ENCODE measurements at places on chromosomes 1 and 21.

DNA sequence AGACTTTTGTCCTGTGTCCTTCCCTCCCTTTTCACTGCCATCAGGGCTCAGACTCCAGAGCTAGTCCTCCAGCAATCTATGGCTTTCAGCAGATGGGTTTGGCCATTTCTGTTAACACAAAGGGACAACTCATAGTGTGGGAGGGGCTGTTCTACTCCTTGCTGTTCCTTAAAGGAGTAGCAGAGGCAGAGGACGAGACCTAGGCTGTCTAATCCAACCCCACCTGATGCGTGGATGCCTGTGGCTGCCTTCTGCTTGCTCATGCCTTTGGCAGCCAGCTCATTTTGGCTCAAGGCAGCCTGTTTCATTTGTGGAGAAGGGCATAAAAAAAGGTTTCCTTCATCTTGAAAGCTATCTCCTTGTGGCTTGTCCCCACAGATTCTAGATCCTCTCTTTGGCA, 27.0 kb downstream of the MFSD2A start:
- no peak for DNase-seq

DNA sequence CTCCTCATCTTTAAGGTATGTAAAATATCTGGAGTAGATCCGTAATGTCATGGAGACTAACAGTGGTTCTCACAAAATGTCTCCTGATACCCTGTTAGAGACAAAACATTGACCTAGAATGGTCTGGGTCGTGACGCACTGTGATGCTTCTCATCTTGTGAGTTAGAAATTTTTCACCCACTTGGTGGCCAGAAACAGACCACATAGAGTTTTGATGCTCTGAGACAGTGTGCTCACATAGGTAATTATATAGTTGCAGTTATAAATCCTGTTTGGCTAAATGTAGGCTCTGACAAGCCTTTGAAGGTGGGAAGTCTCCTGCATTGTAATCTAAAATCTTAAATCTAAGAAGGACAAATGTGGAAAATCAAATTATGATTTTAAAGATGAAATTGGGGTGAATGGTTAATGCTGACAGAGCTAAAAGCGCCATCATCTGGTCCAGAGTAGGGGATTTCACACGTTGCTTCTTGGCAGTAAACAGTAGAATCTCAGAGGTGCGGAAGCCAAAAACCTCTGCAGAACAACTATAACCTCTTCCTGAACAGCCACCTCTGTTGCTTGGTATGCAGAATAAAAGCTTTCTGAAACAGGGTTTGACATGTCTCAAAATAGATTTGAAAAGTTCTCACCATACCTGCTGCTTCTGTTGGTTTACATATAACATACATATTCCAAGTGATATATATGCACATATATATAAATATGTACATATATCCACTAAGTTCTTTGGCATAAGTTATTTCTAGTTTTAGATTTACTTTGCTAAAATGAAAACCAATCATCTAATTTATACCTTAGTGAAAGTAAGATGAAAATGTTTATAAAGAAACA, 17.1 kb downstream of the RPAP2 start:
- DNase-seq, result no peak

DNA sequence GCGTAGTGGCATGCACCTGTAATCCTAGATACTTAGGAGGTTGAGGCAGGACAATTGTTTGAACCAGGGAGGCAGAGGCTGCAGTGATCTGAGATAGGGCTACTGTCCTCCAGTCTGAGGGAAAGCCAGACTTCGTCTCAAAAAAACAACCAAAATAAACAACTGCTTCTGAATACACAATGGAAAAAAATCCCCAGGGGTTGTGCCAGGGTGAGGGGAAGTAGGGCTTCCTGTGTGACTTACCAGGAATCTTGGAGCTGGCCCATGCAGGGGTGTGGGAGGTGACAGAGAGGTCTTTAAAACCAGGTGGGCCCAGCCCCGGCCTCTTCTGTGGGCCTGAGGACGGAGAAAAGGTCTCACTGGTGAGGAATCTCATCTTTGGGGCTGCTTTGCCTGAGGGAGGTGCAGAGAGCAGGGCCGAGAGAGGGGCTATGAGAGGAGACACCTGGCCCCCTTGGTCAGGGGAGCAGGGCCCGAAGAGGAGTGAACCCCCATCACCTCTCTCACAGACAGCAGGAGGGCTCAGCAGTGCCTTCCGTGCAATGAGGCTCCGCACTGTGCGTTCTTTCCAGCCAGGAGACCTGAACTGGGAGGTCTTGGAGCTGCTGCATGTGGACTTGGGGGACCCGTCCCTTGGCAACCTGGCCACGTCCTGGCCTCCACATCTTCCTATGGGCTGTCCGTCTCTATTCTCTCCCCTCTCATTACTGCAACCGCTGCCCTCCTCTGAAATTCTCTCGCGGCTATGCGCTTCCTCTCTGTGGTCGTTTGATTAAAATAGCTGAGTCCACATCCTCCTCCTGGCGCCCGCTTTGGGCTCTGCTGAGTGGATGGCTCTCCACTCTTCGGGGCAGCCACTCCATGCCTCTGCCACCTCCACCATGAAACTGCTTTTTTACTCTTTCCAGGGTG, 10.7 kb downstream of the PLA2G5 start:
- no peak for DNase-seq

DNA sequence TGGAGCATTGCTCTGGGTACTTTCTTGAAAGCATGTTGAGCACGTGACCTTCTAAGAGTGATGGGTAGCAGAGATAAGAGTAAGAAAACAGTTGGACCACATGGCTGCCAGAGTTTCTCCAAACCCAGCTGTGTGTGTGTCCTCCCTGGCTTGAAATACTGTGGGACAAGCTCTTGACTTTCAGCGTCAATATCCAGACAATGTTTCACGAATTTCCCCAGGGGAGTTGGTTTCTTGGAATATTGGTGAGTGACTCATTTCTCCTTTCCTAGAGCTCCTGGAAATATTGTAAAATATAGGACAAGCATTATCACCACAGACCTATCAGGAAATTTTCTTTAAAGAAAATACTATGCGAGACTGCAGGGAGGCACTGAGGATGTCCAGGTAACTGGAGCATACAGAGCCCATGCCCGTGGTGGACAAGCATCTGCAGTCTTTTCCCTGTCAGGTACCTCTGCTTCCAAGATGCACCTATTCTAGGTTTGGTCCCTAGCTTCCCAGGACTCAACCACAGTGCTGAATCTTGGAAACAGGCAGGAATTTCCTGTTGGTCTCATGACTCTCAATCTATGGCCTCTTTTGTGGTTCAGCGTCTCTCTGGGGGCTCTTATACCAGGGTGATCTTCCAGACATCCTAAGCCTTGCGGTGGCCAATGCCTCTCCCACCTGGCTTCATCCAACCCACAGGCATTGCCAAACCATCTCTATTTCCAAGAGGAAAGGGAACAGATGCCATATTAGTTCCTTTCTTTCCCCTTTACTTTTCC, 67.4 kb downstream of the KCNJ6 start:
- no peak for DNase-seq

- DNase-seq, result peak; percentile 61
Measured at GRCh38 chr1:65002508-65003315, 36.4 kb upstream of the JAK1 start.

All from neuronal stem cell (in vitro differentiated cells).